G401 (cell line): ENCODE measurements at places on chromosomes 2 and 18. TPM values are rescaled to one million over a fixed set of nuclear protein-coding genes. Genes with fewer than 3 reads are reported as not detected.

Gene ZAP70
- total RNA-seq, result not detected in 2 replicates

- no peak for DNase-seq
Measured at GRCh38 chr2:168469281-168469988, 13.4 kb downstream of the CERS6 start.

GRCh38 chr2:240646900-240647502 lies 21.7 kb downstream of the GPR35 start:
- DNase-seq, result no peak

- no peak for DNase-seq
Measured at GRCh38 chr2:233202531-233202944, 48.9 kb upstream of the ATG16L1 start.
